ENCODE measurements at places on chromosomes 5 and 9.

- no peak for DNase-seq
These were observed 90.1 kb downstream of the PAPPA start for GRCh38 chr9:116243708-116244107.

- DNase-seq = no peak
These were observed 10.9 kb upstream of the CARNMT1 start for GRCh38 chr9:75039009-75039408.

- DNase-seq = no peak
These were observed 1.0 kb downstream of the EGR1 start for GRCh38 chr5:138466125-138466899.

DNA sequence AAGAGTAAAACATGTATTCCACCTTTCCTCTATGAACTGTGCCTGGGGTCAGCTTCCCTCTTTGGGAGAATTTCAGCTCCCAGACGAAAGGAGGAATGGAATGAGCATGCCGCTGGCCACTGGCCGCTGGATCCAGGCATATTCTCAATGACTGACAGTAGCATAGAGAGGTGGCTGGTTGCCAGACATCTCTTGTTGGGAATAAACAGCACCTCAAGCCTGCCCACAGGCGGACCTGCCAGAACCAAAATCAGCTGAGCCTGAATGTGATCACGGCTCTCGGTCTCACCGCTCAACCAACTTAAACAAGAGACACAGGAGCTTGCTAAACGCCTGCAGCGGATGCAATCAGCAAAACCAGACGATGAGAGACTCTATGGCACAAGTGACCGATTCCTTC lies 20.6 kb downstream of the TBC1D9B start:
- DNase-seq = no peak

- DNase-seq = no peak
These were observed 1003.4 kb downstream of the CDH18 start for GRCh38 chr5:18984559-18985080.

DNA sequence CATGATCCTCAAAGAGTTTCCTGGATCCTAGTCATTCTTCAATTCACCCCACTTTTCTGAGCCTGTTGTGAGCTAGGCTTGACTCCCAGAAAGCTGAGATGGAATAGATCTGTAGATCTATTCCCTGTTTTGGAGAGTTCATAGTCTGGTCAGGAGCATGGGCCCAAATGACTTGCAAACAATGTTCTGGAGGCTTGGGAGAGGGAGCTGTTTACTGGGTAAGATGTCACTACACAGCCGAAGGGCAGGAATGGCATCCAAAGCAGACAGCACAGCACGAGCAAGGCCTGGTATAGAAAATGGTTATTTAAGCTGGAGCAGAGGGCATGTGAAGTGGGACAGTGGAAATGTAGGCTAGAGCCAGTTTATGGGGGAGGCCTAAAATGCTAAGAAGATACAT lies 152.5 kb upstream of the ALDH1B1 start:
- no peak for DNase-seq

- DNase-seq = no peak
These were observed 47.4 kb downstream of the NDUFS4 start for GRCh38 chr5:53607886-53608285.

- DNase-seq = no peak
These were observed 275.6 kb downstream of the CETN3 start for GRCh38 chr5:90133941-90134340.

DNA sequence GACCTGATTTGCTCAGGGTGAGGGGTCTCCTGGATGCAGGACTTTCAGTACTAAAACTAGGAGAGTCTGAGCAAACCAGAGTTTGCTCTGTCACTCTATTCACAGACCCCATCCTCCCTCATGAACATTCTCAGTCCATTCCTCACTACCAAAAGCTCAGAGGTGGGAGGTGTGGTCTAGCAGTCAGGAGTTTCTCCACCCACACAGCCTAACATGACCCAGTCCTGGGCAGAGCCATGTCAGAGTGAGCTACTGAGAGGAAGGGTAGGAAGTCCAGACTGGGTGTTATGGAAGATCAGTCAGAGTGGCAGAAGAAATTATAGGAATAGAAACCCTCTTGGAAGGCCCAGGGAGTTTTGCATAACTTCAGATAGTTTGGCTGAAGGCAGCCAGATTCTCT lies 113.3 kb upstream of the GRAMD2B start:
- DNase-seq = no peak

- no peak for DNase-seq
These were observed 84.2 kb downstream of the GPBP1 start for GRCh38 chr5:57258052-57258451.

GRCh38 chr9:19720377-19720776 lies 68.5 kb downstream of the SLC24A2 start:
- no peak for DNase-seq

GRCh38 chr9:81411961-81412360 lies 277.4 kb downstream of the TLE1 start:
- no peak for DNase-seq

- no peak for DNase-seq
These were observed 15.3 kb downstream of the HNRNPH1 start for GRCh38 chr5:179608131-179608581.

DNA sequence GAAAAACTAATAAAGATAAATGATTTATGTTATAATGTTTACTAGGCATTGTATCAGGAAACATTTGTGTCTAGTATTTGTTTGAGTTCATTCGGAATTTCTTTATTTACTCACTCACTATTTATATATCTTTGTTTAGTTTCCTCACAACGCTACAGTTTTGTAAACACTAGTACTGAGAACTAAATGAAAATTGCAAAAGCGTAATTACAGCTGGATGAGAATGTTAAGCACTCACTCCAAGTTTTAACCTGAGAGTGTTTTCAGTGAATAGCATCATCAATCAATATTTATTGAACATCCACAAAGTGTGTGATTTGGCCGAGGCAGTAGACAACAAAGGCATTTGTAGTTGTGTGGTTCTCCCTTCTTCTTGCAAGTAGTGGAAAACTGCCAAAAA lies 969.6 kb upstream of the DMAC1 start:
- DNase-seq = no peak

DNA sequence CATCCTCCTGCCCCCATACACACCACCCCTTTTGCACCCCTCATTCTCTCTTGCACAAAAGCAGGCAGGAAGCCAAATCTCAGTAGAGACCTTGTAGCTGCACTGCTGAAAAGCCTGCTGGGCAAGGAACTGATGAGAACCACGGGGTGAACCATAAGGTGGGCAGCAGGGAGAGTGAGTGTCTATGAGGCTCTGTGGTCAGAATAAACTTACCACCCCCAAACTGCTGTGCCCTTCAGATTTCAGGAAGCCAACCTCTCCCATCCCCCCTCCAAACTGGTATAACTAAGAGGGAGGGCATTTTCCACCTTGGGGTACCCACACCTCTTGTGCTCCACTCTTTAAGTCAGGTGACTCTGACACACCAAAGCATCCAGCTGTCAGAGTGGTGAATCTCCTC lies 471.4 kb downstream of the SPOCK1 start:
- no peak for DNase-seq

- DNase-seq = no peak
These were observed 62.0 kb downstream of the SUSD1 start for GRCh38 chr9:112112941-112113681.

DNA sequence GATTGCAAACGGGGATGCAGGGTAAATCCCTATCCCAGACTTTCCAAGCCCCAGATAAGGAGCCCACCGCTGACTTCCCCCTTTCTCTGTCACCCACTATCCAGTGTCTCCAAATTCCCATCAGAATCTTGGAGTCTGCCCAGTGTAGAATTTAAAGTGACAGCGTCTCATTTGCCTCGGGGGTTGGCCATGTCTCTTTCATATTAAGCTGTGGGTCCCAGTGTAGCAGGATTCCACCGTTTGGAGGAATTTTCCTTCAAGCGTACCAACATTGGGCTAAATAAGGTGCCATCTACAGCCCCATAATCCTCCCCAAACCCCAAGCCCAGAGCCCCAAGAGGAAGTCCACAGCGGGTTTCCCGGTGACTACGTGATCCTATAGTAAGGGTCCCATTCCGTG lies 1.1 kb downstream of the BRINP1 start:
- DNase-seq = no peak

DNA sequence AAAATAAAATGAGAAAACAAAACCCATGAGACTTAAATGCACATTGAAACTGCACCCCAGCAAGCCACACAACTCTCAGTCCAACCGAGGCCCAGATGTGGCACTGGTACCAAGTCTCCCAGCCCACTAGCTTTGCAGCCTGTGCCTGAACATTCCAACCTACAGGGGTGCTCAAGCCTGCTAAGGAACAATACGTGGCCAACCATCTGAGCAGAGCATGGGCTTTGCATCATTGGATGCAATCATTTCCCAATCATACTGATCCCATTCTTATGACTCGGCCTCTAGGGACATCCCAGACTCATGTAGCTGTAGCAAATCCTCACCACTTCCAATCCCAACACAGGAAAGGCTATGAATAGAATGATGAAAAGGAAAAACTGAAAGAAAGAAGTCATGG lies 297.2 kb downstream of the SPOCK1 start:
- no peak for DNase-seq

DNA sequence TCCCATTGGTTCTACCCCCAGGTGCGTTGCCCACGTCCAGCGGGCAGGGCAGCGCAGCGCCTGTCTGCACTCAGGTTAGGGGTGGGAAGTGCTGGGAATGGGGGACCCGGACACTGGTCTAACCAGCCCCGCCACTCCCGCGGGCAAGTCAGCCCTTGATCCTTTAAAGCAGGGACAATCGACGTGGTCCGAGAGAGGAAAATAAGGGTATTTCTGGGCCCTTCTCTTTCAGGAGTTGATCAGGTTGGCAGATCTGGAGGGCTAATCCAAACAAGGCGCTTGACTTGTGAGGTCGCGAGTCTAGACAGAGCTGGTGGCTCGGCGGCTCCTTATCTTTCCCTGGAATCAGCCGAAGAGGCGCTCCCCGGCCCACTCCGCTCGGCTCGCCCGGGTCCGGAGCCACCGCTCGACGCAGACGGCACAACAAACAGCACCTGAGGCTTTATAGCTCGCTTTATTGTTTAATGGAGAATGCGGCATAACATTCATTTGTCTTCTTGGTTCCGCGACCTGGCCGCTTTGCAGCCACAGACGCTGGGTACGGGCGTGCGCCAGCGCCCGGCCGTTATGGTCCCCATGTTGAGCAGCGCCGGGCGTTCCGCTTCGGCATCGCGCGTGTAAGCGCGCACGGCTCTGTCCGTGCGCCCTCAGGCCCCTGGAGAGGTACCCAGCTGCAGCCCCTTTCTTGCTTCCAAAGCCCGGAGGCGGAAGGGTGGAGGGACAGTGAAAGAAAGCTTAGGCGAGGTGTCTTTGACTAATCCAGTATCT lies 15.8 kb downstream of the ISL1 start:
- no peak for DNase-seq

GRCh38 chr9:89879701-89880100 lies 274.9 kb downstream of the GADD45G start:
- no peak for DNase-seq

DNA sequence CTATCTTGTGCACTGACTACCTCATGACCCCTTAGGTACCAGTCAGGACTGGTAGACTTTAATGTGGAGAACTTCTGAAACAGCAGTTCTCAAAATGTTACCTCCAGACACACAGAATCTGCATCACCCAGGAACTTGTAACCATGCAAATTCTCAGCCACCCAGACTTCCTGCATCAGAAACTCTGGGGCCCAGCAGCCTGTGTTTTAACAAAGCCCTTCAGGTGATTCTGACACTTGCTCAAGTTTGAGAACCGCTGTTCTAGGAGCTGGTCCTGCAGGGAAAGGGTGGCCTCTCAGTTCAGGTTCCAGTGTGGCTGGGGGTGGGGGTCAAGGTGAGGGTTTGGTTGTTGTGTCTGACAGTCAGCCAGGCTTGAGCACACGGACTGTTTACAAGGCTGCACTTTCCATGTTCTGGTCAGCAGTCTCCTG lies 28.4 kb downstream of the ZFP62 start:
- no peak for DNase-seq

GRCh38 chr5:79295029-79295428 lies 59.1 kb downstream of the JMY start:
- DNase-seq = no peak

DNA sequence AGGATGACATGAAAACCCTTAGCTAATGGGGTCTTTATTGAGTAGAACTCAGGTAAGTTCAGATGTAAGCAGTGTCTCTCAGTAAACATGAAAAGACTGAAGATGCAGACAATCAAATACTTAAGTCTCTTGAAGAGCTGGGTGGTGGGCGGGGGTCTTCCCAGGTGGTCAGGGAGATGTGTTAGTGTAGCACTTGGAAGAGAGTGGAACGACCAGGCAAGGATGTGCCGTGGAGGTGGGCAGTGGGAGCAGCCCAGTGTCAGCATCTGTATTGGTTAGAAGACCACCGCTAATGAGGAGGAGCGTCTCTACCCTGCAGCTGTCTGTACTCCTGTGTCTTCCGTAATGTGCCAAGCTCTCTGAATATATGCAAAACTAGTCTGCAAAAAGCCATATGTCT lies 4.4 kb downstream of the S1PR3 start:
- DNase-seq = no peak

- DNase-seq = no peak
These were observed 111.6 kb downstream of the ADRB2 start for GRCh38 chr5:148937830-148938521.

- no peak for DNase-seq
These were observed 238.8 kb downstream of the ARHGAP26 start for GRCh38 chr5:143008809-143009521.

- DNase-seq = no peak
These were observed 55.2 kb upstream of the SHISAL2B start for GRCh38 chr5:64634997-64635686.

DNA sequence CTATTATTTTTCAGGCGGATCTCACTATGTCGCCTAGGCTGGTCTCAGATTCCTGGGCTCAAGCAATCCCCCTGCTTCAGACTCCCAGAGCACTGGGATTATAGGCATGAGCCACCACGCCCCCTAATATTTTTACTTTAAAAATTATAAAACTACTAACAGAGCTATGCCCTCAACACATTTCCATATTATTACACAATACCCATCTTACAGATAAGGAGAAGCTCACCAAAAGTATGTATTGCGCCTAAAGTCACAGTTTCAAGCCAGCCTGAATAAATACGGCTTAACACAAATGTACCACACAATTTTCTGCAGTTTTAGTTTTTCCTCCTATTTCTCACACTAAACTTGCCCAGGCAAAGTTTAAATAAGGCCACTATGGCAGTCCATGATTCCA lies 9.9 kb upstream of the HAVCR1 start:
- no peak for DNase-seq

DNA sequence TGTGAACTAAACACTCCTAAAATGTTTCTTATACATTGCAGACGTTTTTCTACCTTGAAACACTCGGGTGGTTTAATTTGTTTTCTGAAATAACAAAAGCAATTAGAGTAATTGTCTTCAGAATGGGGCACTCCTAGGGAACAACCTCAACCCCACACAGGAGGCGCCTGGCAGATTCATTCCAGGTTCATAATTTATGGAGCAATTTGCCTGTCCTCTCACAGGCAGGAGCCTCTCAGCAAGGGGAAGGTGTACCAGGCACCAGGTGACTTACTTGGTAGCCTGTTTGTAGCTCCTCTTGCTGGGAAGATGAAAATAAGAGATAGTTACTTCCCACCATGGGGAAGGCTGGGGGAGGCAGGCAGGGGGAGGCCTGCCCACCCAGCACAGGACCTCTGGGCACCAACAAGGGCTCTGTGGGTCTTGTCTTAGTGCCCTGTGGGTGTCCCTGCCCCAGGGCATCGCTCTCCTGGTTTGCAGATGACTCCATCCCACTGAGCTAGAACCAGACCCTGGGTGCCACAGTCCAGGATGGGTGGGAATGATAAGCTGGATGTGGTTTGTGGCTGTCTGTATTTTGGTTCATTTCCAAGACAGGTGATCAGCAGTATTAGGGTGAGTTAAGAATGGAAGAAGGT lies 144.4 kb downstream of the FSTL4 start:
- no peak for DNase-seq
